ENCODE measurements at places on chromosomes 5 and 9. TPM values are rescaled to one million over a fixed set of nuclear protein-coding genes. Genes with fewer than 3 reads are reported as not detected.

GRCh38 chr5:168238463-168238862 is 53.0 kb upstream of the WWC1 start:
- DNase-seq: no peak

DNA sequence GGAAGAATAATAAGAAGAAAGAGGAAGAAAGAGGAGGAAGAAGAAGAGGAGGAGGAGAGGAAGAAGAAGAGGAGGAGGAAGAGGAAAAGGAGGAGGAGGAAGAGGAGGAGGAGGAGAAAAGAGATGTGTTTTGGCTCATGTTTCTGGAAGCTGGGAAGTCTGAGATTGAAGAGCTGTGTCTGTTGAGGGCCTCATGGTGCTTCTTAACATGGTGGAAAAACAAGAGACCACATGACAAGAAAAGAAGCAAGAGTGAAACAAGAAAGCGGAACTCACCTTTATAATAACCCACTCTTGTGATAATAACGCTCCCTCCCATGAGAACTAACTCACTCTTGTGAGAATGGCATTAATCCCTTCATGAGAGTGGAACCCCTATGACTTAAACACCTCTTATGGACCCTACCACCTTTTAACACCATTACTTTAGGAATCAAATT is 36.1 kb upstream of the RANBP6 start:
- no peak for DNase-seq

- DNase-seq: no peak
Observed at GRCh38 chr9:33453286-33453860, 6.0 kb upstream of the AQP3 start.

DNA sequence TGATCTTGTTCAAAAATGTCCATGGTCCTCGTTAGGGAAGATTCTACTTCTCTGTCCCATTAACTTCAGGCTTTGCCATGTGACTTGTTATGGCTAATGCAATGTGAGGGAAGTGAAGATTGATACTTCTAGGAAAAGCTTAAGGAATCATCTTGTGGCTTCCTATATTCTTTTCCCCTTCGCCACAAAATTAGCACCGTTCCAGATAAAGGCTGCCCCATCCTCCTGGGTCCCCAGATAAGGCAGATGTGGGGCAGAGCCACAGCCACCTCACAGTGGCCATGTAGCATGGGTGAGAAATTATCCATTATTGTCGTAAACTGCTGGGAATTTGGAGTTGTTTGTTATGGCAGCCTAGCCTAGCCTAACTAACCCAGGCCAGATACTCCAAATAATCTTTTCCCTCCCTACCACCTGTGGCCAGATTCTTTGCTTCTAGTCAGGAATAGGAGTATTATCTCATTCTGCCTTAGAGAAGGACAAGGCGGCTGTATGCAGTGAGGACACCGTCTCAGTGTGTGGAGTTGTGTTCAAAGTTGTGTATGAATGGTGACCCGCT is 31.9 kb upstream of the BOD1 start:
- no peak for DNase-seq

GRCh38 chr5:38529955-38530646 is 26.3 kb downstream of the LIFR start:
- no peak for DNase-seq

GRCh38 chr5:139869042-139869790 is 73.6 kb downstream of the PSD2 start:
- no peak for DNase-seq

DNA sequence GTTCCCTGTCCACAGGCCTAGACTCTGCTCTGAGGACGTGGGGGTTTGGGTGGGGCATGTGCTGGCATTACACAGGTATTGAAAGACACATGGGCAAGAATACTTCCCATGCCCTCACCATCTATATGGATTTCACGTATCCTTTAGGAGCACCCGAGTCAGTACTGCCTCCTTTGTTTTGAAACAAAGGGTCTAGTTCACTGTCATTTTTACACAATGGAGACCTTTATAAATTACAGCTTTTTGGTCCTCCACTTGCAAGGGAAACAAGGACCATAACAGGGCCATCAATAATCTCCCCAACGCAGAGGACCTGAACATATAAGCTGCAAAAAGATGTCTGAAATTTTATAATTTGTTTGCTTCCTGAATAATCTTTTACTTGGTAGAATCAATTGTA is 24.9 kb upstream of the CRHBP start:
- no peak for DNase-seq

GRCh38 chr5:139155333-139155732 is 42.8 kb downstream of the SIL1 start:
- DNase-seq: no peak

DNA sequence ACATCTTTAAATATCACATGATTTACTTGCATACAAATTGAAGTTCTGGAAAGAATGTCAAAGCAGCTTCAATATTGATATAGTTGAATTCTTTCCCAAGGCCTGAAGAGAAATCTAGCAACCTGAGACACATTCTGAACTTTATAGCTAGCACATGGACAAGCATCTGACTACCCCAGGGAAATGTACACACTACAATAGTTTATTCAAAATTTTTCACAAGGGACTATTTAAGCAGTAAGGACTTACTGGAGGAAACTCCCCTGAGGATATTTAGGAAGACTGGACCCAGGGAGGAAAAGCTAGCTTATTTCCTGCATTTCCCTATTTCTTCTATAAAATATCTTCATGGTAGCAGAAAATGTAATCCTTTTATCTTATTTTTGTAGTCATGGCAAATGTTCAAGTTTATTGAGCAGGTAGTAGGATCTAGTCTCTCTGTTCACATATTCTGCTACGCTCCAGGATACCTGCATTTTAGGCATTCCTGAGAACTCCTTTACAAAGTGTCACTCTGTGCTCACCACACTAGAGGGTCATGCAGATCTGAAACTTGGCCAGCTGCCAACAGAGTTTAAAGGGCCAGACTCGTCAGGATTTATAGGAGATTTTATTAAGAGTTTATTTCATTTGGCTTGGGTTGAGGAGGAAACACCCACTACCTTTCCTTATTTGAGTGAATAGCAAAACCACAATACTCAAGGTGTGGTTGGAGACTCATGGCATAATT is 348.4 kb upstream of the FTMT start:
- DNase-seq: peak; percentile 40

DNA sequence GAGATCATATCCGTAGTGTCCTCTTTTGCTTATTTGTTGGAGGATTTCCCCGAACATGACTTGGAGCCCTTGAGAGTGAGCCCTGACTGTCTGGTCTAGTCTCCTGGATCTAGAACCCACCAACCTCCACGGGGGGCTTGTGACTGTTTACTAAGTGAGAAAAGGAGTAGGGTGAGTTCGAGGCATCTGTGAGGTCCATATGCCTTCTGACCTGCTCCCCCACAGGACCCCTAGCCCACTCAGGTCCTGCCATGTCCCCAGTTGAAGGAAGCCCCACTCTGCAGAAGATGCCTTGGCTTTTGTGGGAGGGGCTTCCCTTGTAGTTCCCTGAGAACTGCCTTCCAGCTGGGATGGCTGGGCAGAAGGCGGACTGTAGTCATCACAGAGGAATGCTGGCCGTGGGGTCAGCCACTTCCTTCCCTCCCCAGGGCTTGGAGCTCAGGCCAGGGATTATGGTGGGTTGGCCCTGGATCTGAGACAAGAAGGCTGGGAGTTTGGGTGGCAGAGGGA is 7.0 kb upstream of the IRF1 start:
- peak; percentile 91 for DNase-seq

- no peak for DNase-seq
Observed at GRCh38 chr5:78719504-78720219, 71.1 kb upstream of the LHFPL2 start.

DNA sequence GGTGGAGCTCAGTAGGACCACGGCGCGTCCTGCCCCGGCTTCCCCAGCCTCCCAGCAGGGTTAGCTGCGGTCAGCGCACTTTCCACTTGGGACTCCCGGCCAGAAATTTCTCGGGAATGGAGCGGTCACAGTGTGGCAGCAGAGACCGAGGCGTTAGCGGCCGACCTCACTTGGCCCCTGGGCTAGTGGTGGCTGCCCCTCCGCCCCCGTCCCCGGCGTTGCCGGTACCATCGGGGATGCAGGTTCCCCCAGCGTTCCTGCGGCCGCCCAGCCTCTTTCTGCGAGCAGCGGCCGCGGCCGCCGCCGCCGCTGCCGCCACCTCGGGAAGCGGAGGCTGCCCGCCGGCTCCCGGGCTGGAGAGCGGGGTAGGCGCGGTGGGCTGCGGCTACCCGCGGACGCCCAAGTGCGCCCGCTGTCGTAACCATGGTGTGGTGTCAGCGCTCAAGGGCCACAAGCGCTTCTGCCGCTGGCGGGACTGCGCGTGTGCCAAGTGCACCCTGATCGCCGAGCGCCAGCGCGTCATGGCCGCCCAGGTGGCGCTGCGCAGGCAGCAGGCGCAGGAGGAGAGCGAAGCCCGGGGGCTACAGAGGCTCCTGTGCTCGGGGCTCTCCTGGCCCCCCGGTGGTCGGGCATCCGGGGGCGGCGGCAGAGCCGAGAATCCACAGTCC is 460 bp downstream of the DMRTA1 start:
- DNase-seq: peak; percentile 65

DNA sequence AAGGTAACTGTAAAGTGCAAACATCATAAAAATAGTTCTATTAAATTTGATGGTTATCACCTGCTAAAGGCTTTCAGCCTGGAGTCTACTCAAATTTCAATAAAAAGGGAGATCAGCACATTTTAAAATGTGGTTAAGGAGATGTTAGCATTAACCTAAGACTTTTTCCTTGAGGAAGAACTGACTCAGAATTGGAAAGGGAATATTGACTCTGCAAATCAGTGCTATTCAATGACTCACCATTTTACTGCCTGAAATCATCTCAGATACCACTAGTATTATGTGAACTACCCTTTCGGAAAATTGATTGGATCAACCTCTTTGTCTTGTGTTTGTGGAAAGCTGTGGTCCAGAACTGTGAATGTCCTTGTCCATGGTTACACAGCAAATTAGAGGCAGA is 113.3 kb downstream of the ADRB2 start:
- DNase-seq: no peak

DNA sequence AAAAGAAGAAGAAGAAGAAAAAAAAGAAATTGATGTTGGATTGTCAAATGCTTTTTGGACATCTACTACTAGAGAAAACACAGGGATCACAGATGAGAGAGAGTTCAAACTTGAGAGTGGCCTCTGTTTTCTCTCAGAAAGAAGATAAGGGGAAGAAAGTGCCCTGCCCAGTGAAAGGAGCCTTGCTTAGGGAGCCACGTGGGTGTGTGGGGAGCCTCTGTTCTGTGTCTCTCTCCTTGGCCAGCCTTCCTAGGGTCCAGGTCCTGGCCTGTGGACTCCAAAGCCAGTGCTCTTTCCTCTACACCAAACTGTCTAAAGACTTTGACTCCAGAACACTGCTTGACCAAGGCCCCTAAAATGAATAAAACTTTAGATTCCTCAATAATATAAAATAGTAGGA is 22.0 kb upstream of the COL15A1 start:
- no peak for DNase-seq

DNA sequence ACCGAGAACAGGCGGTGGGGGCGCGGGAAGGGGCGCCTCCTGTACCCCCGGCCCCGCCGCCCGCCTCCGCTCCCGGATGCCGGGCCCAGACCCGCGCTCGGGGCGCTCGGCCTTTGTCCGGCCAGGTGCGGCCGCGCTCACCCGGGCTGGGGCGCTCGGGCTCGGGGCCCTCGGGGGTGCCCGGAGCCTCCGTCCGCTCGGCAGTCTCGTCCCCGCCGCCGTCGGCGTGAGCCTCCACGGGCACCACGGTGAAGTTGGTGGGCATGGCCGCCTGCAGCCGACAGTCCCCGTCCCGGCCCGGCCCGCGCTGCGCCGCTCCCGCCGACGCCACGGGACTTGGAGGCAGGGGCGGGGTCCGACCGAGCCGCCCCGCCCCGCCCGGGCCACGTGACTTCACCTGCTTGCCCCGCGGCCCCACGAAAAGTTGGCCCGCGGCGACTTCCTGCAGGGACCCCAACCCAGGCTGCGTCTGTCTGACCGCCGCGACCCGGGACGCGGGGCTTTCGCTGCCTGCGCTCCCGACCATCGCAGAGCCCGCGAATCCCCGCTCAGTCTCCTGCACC is at the start of gene SLC12A7:
Gene SLC12A7 (minus strand): TSS at position 337 of the 563 bp plus-strand sequence. CDS start 72 bp downstream, at position 265.
- DNase-seq: no peak

GRCh38 chr9:123002754-123003153 is 30.7 kb upstream of the GPR21 start:
- DNase-seq: no peak

DNA sequence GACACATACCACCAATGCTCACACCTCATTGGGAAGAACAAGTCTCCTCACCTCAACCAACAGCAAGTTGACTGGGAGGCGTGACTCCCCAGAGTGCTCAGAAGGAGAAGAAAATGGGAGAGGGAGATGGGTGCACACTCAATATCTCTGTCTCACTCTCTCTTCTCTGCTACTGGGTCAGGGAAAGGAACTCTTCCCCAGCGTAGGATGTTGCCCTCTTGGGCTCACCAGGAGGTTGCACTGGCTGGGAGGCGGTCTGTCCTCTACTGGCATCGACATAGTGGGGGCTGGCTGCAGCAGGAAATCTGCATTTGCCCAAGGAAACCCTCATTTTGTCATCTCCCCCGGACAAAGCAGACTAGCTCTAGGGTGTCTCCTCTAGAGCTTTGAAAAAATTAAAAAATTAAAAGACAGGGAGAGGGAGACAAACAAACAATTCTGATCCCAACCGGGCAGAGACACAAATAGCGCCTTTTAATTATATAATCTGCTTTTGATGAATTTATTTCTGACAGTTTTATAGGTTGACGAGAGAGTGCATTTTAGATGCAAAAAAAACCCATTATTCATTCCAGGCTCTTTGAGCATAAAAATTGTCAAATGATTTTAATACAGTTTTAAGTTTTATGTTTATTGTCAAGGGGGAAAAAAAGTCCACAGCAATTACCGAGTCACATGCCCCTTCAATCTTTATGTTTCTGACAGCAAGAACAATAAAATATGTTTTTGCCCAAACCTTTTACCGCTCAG is 179.3 kb upstream of the MVB12B start:
- no peak for DNase-seq

GRCh38 chr5:19626211-19626610 is 361.8 kb downstream of the CDH18 start:
- no peak for DNase-seq

DNA sequence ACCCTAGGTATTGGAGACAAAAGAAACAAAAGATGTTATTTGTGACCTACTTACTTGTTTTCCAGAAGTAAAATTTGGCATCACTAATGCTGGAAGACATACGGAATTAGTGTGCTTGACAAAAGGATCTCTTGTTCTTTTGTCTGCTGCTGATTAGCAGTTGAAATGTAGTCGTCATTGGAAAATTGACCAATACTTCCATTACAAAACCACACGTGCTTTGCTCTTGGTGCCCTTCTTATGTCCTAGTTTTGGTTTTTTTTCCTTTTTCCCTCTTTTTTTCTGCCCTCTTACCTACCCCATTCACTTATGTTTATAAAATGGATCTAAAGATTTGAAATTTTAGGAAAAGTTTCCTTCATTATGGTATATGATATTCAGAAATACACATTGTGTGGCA is 197.4 kb downstream of the FER start:
- DNase-seq: no peak

- DNase-seq: no peak
Observed at GRCh38 chr5:116616876-116617275, 42.3 kb upstream of the SEMA6A start.

CXCL14 gene
- total RNA-seq: 219 TPM

OR1J2 gene
- not detected for total RNA-seq

PCDHA11 gene
- total RNA-seq: 0.19 TPM

RHOBTB3 gene
- 53.2 TPM for total RNA-seq

ANKRD20A1 gene
- 3.0 TPM for total RNA-seq

PAEP gene
- total RNA-seq: not detected

IL12B gene
- not detected for total RNA-seq

CSNK1G3 gene
- total RNA-seq: 56.4 TPM

IL9 gene
- not detected for total RNA-seq

RALGDS gene
- 32.7 TPM for total RNA-seq
